Inflammatory macrophage (primary cell): ENCODE measurements at places on chromosomes 11 and 22.

DNA sequence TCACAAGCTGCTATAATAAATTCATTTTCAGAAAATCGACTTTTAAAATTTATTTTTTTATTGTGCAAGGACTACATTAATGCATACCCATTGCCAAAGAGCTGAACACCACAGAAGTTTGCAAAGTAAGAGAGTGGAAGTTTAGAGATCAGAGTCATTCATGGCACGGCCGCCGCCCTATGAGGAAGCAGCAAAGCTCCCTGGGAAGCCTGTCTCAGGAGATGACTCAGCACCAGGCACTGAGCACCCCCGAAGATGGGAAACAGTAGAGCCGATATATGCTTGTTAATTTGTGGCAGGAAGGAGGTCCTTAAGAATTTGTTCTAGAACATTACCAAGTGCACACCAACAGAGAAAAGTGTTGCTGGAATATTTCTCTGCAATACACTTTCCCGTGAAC is 693.7 kb downstream of the OPCML start:
- no peak for DNase-seq

- DNase-seq, result no peak
These were observed 3.8 kb downstream of the ALKBH8 start for GRCh38 chr11:107561688-107562087.

GRCh38 chr11:13051257-13051656 is 42.1 kb downstream of the RASSF10 start:
- DNase-seq, result no peak

DNA sequence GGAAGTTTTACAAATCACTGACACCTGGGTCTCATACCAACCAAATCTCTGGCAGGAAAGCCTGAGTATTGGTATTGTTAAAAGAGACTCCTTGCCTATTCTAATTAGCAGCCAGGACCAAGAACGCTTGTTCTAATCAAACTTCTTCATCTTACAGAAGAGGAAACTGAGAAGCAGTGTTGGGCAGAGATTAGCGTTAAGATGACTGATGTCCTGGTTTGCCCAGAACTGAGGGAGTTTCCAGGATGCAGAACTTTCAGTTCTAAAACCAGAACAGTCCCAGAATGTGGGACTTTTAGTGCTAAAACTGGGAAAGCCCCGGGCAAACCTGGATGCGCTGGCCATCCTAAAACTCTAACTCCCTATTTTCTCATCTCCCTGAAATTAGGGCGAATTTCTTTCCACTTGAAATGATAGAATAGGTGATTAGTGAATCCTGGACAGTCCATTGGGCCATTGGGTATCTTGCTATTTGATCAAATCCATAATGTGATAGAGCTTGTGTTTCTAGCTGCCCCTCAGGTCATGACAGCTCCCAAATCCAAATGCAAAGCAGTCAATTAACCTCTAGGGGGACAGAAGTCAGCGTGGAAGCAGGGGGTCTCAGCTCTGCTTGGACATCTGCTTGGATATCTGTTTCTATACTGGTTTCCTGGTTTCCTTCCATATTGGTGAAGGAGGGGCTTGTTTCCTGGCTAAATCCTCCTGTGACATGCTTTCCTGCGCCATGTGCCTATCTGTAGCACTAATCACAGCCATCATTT is 16.0 kb upstream of the TMPRSS13 start:
- DNase-seq, result peak; percentile 36

DNA sequence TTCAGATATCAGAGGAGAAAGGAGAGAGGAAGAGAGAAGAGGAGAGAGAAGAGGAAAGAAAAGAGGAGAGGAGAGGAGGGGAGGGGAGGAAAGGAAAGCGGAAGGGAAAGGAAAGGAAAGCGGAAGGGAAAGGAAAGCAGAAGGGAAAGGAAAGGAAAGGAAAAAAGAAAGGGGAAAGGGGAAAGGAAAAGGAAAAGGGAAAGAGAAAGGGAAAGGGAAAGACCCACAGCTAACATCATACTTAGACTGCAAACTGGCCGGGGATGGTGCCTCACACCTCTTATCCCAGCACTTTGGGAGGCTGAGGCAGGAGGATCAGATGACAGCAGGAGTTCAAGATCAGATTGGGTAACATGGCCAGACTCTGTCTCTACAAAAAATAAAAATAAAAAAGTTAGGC is 11.4 kb downstream of the CHEK2 start:
- no peak for DNase-seq
